ENCODE measurements at places on chromosomes 4 and X.

DNA sequence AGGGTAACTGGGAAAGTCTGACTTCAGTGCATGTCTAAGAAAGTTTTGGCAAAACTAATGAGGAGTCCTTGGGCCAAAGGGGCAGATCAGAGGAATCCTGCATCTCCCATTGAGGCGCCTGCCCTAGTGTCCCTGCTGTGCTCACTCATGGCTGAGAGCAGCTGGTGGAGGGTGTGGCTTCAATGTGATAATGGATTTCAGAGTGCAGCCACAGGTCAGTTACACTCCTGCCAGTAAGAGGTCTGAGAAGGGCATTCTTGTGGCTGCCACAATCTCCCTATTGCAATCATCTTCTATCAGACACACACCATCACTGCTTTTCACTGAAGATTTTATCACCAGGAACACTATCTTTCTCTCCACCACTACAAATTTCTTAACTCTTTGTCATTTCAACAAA lies 457.1 kb downstream of the MID1IP1 start:
- H3K4me3 ChIP-seq = no peak overlapping the region
- H3K4me1 ChIP-seq = no peaks in the 10 kb centered on the region
- H3K36me3 ChIP-seq = no peaks in the 10 kb centered on the region
- H3K27ac ChIP-seq = no peak overlapping the region
- no peak for DNase-seq

DNA sequence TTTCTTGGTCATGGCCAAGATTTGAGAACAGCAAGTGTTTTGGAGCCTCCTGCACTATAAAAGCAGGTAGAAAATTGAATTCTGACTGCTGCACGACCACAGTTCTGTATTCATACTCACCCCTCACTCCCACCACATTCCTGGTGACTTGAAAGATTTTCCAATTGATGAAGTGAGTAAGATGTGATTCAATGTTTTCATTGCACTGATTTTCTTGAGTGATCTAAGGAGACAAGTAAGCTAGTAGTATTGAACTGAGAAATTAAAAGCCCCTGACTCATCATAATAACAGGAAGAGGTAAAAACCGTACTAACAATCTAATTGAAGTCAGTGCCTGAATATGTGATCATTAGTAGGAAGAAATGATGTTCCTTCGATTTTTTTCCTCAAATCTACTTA lies 6.1 kb upstream of the SEC24D start:
- H3K36me3 ChIP-seq = no peaks in the 10 kb centered on the region
- no peak overlapping the region for H3K27ac ChIP-seq
- no peaks in the 10 kb centered on the region for H3K4me1 ChIP-seq
- no peak for DNase-seq

DNA sequence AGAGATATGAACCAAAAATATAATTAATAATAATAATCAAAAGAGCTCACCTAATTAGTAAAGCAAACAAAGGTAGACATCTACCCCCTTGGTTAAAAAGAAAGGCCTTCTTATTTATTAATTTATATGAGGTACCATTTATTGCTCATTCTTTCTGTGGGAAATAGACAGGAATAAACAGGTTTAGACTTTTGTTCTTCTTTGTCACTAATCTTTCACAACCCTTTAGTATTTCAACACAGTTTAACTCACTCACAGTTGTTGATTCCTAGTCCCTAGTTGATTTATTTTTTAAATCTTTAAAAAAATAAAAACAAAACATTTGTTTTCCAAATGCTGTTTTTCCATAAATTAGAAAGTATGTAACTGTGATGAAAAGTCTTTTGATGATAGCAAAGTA lies 5.6 kb downstream of the PPARGC1A start:
- H3K4me3 ChIP-seq = no peak overlapping the region
- no peaks in the 10 kb centered on the region for H3K36me3 ChIP-seq
- DNase-seq = no peak
- peaks cover 51% of the 10 kb centered on the region for H3K4me1 ChIP-seq
- H3K27me3 ChIP-seq = no peaks in the 10 kb centered on the region

GRCh38 chr4:8099981-8100464 lies 58.6 kb downstream of the ABLIM2 start:
- DNase-seq = no peak
- H3K4me3 ChIP-seq = no peak overlapping the region
- no peaks in the 10 kb centered on the region for H3K27me3 ChIP-seq

- no peaks in the 10 kb centered on the region for H3K27me3 ChIP-seq
- H3K36me3 ChIP-seq = no peaks in the 10 kb centered on the region
- H3K4me3 ChIP-seq = no peak overlapping the region
- no peak for DNase-seq
- no peaks in the 10 kb centered on the region for H3K4me1 ChIP-seq
Observed at GRCh38 chrX:71637253-71637618, 18.9 kb upstream of the CXCR3 start.

DNA sequence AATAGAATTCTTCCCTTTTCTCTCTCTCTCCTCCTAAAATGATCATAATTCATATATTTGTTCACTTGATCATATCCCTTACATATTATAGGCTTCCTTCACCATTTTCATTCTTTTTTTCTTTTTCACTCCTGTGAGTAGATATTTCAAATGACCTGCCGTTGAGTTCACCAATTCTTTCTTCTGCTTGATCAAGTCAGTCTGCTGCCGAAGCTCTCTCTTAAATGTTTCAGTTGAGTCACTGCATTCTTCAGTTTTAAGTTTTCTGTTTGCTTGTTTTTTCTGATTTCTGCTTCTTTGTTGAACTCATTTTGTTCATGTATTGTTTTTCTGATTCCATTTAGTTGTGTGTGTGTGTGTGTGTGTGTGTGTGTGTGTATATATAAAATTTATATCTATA lies 354.3 kb downstream of the GPAT3 start:
- H3K27me3 ChIP-seq = no peaks in the 10 kb centered on the region
- no peak overlapping the region for H3K27ac ChIP-seq
- H3K4me3 ChIP-seq = no peak overlapping the region
- H3K36me3 ChIP-seq = no peaks in the 10 kb centered on the region
- DNase-seq = no peak

GRCh38 chr4:110009550-110009949 lies 96.9 kb downstream of the EGF start:
- H3K27me3 ChIP-seq = no peaks in the 10 kb centered on the region
- H3K4me1 ChIP-seq = no peaks in the 10 kb centered on the region

- no peaks in the 10 kb centered on the region for H3K27me3 ChIP-seq
- no peak overlapping the region for H3K27ac ChIP-seq
- H3K36me3 ChIP-seq = no peaks in the 10 kb centered on the region
Observed at GRCh38 chr4:149322203-149322602, 493.4 kb downstream of the IQCM start.

GRCh38 chr4:5751666-5752375 lies 40.8 kb downstream of the EVC start:
- no peak overlapping the region for H3K27ac ChIP-seq
- no peaks in the 10 kb centered on the region for H3K27me3 ChIP-seq
- no peak overlapping the region for H3K4me3 ChIP-seq
- DNase-seq = peak; percentile 54
